PC-3 (cell line): ENCODE measurements at places on chromosomes 7 and 10. TPM values are rescaled to one million over a fixed set of nuclear protein-coding genes. Genes with fewer than 3 reads are reported as not detected.

GRCh38 chr10:57775250-57775649, 492.4 kb downstream of the IPMK start:
- DNase-seq, result no peak

GRCh38 chr7:75696263-75697037, 42.3 kb downstream of the HIP1 start:
- no peak for DNase-seq

DNA sequence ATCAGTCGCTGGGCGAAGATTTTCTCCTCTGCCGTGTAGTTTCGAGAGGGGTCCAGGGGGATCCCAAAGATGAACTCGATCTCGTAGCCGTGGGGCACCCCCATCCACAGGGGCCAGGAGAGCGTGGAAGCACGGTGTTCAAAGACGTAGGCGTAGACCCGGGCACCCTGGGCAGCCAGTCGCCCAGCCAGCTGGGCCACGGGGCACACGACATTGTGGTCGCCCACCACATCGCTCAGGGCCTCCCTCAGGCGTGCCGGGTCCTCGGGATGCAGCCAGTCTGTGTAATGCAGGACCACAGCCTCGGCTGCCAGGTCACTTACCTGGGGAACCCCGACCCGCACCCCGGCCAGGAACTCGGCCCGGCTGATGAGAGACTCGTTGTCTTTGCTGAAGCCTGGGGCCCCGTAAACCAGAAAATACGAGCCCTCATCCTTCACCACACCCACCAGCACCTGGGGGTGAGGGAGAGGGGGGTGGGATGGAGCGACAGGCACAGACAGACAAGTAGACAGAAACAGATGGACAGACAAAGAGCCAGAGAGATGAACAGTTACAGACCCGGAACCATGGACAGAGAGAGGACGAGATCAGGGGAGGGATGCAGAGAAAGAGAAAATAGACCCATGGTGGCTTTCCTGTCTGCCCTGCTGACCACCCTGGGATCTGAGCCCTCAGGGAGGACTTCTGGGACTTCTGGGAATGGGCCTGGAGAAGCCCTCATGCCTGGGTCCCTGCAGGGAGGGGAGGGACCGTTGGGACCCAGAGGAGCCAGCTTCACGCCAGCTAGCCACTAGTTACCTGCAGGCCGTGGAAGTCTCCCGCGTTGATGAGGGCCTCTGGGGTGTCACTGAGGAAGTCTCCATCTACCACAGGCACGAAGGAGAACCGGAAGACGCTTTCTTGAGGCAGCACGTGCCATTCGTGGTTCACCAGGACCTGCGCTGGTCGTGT, 3.0 kb downstream of the ACHE start:
- DNase-seq, result no peak

GCK gene
- not detected in 2 replicates for total RNA-seq

- peak; percentile 5 for DNase-seq
Measured at GRCh38 chr7:122199171-122199570, 55.1 kb upstream of the AASS start.

GRCh38 chr10:98404571-98405359, 10.2 kb downstream of the PYROXD2 start:
- DNase-seq, result peak; percentile 76

GRCh38 chr10:11242443-11243387, 225.0 kb downstream of the CELF2 start:
- no peak for DNase-seq

GRCh38 chr7:82230811-82231581, 212.6 kb downstream of the CACNA2D1 start:
- no peak for DNase-seq

- no peak for DNase-seq
Measured at GRCh38 chr7:44324204-44324480, 1.3 kb downstream of the CAMK2B start.

DNA sequence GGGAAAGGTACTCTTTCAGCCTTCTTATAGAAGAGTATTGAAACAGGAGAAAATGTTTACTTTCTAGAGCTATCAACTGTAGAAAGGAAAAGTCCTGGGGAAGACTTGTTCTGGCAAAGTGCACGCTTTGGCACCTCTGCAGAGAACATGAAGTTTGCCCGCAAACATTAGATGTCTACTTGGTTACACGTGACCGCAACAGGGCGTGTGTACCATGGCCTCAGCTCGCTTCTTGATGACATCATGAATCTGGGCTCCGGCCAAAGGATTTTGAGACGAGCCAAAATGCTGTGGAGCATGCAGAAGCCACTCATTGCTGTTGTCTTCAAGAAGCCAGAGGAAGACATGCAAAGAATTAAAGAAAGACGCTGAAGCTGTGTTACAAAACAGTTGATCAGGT, 8.6 kb upstream of the TAS2R60 start:
- peak; percentile 66 for DNase-seq

DNA sequence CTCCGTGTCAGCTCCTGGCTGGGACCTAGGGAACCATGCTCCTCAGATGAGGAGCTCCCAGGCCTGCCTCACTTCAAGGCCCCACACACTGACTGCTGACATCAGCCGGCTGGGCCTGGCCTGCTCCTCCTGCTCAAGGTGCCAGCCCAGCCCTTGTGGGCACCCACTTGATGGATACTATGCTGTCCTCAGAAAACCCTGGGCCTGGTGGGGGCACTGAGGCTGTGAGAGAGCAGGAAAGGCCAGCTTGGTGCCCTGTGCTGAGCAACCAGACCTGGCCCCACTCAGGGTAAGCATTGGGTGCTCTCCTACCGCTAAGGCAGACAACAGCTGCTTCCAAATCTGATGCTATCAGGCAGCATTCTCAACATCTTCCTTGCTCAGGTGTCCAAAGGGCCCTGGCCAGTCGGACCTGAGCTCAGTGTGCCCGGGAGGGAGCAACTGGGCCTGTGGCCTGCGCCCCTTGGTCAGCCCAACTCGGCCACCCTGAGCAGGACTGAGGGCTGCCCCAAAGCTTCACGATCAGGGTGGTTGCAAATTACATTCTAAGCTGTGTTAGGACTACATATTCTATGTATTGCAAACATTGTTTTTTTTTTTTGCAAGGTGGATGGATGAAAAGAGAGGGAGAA, 21.9 kb upstream of the ANTXRL start:
- DNase-seq, result no peak

VWDE gene
- 5.5 and 7.7 TPM in 2 replicates for total RNA-seq

DNA sequence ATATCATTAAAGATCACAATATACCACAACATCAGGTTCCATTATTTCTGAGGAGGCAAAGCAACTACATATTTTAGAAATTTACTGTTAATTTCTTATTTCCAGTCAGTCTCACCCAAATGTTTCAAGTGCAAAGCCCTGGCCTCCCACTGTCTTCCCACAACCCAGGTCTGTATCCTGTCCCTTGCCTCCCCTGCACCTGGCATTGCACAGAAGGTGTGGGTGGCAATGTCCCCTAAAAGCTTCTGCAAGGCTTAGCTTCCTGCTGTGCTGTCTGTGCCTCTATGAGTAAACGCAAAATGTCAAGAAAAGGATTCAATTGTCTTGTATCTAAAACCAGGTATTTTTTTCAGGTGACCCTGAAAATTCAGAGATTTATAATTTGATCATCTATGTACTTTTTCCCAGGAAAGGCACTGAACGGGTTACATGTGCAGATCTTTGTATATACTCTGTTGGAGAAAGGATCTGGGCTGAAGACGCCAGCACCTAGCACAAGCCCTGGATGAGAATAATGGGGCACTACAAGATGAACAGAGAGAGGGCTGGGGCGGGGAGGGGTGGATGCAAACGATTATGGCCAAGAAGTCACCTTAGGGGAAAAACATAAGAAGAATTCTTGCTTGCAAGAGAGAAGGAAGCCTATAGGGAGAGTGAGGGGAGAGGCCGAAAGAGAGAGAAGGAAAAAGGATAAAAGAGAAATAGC, 3.1 kb upstream of the ANTXRL start:
- DNase-seq, result no peak

SMIM30 gene
- total RNA-seq, result 28.9 and 29.4 TPM in 2 replicates

DNA sequence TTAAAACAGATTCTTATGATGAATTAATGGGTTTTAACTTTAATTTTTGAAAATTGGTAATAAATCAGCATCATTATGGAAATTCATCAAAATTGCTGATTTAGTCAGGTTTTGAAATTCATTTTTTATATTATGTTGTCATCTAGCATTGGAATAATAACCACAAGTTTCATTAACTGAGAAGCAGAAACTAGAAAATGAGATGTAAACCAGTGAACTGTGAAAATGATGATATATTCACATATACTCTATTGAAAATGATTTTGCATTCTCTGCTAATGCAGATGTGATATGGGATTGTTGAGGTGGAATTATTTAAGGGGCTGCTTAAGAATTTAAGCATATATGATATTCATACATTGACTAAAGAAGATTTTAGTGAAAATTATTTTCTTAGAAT, 316.1 kb upstream of the FZD1 start:
- DNase-seq, result no peak

DNA sequence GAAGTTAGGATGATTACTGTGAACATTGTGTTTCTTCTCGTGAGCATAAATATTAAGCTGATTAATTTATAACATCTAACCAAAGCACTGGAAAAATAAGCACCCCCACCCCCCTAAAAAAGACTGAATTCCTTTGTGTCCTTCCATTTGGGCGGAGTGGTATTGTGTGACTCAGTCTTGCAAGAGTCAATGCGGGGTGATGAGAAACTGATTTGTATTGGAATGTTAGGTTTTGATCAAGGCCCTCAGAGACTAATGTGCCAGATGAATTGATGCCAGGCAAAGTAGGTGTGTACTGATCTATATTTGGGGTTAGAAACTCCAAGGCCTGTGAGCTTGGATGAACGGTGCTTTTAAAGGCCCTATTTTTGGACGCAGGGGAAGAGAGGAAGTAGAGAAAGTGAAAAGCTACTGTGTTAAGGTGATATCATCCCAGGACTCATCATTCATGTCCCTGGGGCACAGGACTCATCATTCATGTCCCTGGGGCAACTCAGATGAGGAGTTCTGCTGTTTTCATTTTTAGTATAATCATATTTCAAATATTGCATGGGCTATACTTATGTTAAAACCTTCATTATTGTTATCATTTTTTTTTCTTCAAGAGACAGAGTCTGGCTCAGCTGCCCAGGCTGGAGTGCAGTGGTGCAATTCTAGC, 61.3 kb upstream of the PTN start:
- DNase-seq, result no peak

- DNase-seq, result peak; percentile 13
Measured at GRCh38 chr7:158655931-158656441, 48.6 kb downstream of the NCAPG2 start.

DNA sequence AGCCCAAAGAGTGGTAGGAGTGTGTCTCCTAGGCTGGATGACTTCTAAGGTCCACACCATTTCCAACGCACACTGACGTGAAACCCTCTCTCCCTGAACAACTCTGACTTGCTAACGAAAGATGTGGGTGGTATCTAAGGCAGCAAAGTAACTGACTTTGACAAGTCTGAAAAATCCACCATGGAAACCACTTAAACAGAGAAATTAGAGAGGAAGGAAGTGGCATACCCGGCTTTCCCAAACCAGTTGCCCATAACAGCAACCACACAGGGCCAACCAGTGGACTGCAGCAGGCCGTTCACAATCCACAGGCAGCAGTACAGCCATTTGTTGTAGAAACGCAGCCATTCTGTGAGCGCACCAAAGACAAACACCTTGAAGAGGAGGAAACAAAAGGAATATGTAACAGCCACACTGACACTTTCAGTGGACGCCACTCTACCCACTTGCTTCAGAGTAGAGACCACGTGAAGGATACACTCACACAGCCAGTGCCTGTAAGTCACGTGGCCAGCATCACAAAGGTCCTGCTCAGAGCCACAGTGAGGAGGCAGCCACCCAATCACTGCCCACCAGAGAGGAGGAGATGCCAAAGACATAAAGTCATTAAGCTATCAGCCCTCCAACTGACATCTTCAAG, 39.8 kb downstream of the SLC37A3 start:
- no peak for DNase-seq

OR2A2 gene
- not detected in 2 replicates for total RNA-seq

EGR2 gene
- 2.7 and 2.8 TPM in 2 replicates for total RNA-seq

JAKMIP3 gene
- total RNA-seq, result 0.92 and 1.0 TPM in 2 replicates

DNA sequence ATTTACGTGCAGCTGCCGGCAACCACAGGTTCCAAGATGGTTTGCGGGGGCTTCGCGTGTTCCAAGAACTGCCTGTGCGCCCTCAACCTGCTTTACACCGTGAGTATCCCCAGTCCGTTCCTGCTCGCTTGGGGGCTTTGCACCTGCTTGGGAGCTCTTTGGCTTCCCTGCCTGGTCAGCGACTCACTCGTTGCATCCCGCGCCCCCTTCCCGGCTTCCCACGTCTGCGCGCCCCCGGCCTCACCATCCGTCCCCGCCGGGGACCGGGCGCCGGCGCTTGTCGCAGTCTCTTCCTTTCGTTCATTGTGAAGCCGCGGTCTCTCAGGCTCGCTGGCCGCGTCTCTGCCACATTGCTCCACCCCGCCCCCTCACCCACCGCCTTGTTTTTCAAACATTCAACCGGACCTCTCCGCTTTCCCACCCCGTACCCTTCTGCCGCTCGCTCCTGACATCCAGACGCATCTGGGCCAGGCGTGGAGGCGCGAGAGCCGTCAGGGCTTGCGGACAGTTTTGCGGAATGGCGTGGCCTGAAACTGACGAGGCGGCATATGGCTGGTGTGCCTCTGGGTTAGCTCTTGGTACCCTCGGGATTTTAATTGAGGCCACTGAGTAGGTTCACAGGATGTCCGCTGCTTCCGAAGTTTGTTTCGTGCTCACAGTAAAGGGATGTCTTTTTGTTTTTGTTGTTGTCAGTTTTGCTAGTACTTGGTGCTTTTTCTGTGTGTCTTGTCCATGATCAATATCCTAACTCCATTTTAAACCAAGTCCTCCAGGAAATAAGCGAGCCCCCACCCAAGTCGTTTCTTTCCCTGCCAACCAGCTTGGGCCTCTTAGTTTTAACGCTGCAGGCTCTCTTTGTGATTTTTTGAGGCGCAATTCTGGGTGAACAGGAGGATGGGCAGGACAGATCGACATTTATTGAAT, 639 bp downstream of the TSPAN13 start:
- DNase-seq, result peak; percentile 27

DNA sequence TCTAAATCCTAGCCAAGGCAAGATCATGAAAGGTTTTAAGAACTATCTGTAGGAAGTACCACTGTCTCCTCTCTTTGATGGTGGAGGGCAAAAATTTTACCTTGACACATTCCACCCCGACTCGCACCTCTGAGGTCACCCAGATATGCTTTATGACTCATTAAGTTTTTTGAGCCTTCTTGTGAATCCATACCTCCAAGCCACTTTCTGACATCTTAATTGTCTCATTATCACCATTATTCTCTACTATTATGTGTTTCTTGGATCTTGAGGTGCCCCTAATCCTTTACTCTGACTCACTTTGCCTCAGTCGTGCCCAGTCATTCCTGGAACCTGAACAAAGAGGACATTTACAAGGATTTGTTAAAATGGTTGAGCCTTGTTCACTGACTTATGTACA, 146.6 kb downstream of the RAPGEF5 start:
- DNase-seq, result no peak

SAP25 gene
- total RNA-seq, result 0.22 and 0.52 TPM in 2 replicates
